ENCODE measurements at places on chromosomes 4 and X.

DNA sequence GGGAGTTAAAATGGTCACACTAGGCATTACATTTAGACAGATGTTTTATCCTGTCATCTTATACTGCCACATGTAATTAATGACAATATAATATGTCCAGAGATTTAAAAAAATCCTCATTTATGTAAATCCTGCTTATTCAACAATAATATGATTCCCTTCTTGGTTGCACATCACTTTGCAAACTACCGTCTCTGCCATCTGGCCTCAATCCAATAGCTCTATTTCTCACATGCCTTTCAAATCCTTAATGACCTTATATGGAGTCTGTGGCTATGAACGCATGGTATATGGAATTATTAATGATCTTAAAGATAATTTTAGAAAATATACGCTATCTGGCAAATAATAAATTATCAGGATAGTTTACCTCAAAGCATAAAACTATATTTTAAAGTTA lies 144.5 kb downstream of the NPNT start:
- DNase-seq, result no peak

DNA sequence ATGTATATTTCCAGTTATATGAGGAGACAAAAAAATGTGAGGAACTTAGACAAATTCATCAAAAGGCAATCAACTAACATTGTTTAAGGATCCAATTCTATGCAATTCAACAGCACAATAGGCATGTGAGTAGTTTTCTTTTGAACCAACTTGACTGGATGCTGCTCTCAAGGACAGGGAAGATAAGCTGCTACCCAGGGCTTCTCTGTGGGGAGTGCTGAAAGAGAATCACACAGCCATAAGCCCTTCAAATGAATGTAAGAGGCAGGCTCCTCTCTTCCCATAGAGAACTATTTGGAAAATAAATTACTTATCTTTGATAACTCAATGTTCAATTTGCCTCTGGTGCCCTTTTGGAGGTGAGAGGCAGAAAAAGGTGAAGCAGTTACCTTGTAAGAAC lies 1413.6 kb downstream of the PCDH7 start:
- DNase-seq, result no peak

- no peak for DNase-seq
Measured at GRCh38 chr4:91345632-91346031, 958.1 kb upstream of the GRID2 start.

DNA sequence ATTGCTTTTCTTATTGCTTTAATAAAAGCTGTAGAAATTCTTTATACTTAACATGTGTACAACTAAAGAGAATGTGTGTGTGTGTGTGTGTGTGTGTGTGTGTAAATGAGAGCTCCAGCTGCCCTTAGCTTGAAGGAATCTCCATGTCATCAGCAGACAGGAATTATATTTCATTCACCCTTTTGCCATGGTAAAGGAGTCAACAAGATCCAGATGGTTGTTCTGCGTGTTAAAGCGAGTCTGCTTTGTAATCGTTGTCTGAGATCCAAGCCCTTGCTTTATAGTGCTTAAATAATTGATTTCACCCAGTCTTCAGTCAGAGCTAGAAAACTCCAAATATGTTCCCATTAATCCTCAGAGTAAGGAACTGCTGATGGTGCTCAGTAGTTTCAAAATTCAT lies 285.5 kb downstream of the PDGFC start:
- DNase-seq, result peak; percentile 90

DNA sequence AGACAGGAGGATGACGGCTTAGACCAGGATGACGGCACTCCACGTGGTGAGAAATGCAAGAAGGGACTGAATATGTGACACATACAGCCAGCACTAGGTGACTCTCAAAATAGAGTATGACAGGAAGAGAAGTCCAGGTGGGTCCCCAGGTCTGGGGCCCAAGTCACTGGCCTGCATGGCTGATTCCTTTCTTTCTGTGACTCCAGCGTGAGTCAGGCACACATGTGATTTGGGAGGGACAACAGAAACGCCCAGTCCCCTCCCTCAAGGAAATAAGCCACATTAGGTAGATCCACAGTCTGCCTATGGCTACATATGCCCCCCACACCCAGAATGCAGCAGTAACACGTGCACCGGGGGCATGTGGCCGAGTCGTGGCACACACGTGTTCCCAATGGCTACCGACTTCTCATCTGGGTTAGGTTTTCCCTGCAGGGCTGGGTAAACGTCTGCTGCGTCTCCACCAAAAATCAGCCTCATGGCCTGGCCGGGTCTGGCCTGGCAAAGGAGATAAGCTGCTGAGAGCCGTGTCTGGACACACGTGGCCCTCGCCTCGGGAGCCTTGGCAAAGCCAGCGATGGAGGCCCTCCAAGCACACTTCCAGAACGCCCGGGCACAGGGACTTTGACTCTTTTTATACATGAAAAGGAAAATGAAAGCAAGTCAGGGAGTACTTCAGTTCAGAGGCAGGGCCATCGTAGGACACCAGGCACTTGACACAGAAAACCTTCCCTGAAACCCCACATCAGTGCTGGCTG lies 19.3 kb downstream of the SEL1L3 start:
- DNase-seq, result no peak

GRCh38 chr4:88751258-88752075 lies 53.8 kb upstream of the NAP1L5 start:
- no peak for DNase-seq

DNA sequence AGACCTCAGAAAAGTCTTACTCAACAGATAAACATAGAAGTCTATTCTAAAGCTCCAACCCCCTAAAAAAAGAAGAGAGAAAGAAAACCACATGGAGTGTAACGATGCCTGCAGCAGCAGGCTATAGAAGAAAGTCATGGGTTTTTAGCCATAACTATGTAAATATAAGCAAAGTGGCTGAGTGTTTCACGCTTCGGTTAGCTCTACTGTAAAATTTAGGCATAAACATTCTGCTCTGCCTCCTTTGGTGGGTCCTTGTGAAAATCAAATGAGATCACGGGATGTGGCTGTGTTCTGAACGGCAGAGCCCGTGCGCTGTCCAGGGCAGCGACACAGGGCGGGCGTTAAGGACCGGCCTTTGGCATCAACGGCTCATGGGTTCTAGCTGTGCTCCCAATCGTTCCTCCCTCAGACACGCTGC lies 78.4 kb downstream of the IRF2 start:
- DNase-seq, result no peak

GRCh38 chr4:80694171-80694570 lies 336.3 kb upstream of the BMP3 start:
- no peak for DNase-seq

DNA sequence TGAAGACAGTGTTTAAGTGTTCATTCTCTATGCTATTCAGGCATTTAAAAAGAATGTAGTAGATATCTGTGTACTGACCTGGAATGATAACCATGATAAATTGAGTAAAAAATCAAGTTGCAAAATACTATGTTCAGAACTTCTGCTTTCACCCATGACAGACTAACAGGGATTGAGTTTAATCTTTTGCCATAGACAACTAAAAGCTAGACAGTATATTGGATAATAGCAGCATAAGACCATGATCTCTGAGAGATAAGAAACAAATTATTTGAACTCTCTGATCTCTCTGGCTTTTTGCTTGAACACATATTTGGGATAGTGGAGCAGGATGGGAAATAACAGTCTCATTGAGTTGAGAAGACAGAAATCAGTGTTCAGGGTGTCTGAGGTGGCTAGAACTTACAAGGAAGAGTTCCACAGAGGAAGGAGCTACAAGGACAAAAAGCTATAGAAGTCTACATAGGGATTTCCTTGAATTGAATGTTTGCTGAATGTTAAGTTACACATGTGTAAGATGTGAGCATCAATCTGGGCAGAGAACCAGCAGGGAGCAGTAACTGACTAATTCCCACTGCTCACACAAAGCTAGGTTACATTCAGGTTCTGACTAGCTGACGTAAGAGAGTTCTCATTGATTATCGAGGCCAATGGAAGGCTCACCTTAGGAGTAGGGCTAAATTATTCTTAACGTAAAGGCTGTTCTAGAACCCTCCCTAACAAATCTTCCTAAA lies 60.4 kb downstream of the SLC30A9 start:
- no peak for DNase-seq

DNA sequence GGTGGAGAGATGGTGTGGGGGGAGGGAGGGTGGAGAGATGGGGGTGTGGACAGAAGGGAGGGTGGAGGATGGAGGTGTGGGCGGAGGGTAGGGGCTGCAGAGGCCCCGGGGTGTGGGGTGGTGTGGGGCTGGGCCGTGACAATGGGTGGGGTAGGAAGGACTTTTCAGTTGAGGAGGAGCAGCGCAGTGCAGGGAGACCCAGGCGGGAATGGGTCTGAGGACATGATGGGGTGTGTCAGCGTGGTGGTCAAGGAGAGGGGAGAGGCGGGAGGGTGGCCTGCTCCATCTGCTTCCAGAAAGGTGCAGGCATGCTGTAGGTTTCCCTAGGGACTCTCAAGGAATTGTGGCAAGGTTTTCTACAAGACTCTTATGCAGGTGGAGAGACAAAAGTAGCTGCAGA lies 48.9 kb downstream of the RGS12 start:
- no peak for DNase-seq

- DNase-seq, result no peak
Measured at GRCh38 chr4:121183361-121183760, 19.2 kb upstream of the TNIP3 start.

- DNase-seq, result no peak
Measured at GRCh38 chrX:18354369-18355223, at the start of gene SCML2. SCML2 (minus strand) TSS chrX:18354688; CDS start chrX:18334071, 20,617 bp downstream.

- no peak for DNase-seq
Measured at GRCh38 chrX:13940671-13941070, 89.0 kb downstream of the GEMIN8 start.

DNA sequence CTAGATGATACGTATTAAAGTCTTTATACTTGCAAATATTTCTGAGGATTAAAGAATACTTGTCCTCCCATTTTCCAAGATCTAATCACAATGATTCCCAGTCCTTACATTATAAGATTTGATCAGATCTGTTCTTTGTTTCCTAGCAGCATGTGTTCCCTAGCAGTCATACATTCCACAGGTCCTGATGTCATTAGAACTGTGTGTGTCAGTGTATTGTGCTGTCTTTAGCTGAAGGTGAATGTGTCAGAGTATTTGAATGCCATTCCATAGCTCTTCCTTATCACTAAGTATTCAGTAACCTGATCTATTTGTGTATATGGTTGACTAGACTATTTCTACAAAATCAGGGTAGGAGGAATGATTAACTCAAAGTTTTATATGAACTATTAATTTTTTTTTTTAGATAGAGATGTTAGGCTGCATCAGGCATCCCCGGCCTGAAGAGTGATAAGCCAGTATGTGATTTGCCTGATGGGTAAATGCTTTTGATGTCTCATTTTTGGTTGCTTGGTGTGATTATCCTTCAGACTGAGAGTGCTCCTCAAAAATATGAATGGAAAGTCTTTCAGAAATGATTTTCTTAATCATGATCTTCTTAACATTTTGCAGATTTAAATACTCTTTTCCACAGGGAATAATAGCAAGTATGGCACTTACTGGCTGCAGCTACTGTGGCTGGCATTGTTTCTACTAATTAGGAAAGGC lies 4.4 kb downstream of the ADGRL3 start:
- DNase-seq, result no peak

DNA sequence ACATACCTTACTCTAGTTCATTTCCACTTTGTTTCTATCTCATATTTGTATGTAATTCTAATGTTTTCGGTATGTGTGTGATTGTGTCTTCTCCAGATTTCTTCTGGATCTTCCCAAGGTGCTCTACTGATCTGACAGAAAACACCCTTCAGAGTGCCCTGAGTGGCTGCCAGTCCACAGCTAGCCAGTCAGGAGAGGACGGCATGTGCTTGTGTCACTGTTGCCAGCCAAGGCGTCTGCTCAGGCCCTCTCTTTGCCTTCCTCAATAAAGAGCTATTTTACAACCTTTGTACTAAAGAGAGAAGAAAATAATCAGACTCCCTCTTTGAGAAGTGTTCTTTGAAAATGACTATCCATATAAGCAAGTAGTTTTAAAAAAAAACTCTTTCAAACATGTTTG lies 29.0 kb downstream of the CD99L2 start:
- no peak for DNase-seq

GRCh38 chr4:12791536-12791935 lies 692.6 kb downstream of the RAB28 start:
- no peak for DNase-seq

GRCh38 chrX:81195712-81196111 lies 6.0 kb downstream of the HMGN5 start:
- peak; percentile 17 for DNase-seq

GRCh38 chr4:140637836-140638235 lies 69.1 kb upstream of the UCP1 start:
- DNase-seq, result no peak

DNA sequence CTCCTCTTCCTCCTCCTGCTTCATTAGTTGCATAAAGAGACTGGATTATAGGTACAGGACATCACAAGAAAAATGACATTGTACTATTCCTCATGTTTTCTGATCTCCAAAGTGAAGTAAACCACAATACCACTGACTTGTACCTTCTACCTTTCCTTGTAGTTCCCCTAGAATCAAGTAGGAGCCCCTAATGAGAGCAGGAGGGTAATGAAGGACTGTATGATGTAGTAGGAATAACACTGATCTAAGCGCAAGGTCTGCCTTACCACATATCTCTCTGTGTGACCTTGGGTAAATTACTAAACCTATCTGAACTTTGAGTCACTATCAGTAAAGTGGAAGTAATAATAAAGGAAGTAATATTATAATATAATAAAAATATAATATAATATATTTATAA lies 3.6 kb downstream of the VSIG4 start:
- no peak for DNase-seq

- no peak for DNase-seq
Measured at GRCh38 chrX:139211568-139212182, 318.9 kb upstream of the F9 start.

- no peak for DNase-seq
Measured at GRCh38 chrX:31969714-31970113, 897.9 kb upstream of the FTHL17 start.

- no peak for DNase-seq
Measured at GRCh38 chrX:18643243-18643642, 28.7 kb downstream of the RS1 start.

- DNase-seq, result no peak
Measured at GRCh38 chrX:77447653-77448569, 722 bp downstream of the FGF16 start.

GRCh38 chr4:43048570-43048969 lies 156.1 kb downstream of the GRXCR1 start:
- DNase-seq, result no peak

DNA sequence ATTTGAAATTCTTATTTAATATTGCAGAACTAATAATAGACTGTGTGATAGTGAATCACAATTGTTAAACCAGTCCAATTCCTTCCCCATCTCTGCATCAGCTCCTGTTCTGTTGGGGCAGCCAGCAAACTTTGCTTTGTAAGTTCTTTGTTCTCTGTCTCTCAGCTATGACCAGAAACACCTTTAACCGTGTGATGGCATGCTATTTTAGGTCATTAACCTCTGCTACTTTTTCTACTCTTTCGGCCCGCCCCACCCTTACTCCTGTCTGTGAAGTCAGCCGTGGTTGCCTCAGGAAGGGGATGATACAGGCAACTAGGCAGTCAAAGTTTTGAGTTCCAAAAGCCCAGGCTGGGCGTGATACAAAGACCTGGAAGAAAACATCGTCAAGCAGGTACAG lies 51.3 kb upstream of the EGFL6 start:
- DNase-seq, result no peak

DNA sequence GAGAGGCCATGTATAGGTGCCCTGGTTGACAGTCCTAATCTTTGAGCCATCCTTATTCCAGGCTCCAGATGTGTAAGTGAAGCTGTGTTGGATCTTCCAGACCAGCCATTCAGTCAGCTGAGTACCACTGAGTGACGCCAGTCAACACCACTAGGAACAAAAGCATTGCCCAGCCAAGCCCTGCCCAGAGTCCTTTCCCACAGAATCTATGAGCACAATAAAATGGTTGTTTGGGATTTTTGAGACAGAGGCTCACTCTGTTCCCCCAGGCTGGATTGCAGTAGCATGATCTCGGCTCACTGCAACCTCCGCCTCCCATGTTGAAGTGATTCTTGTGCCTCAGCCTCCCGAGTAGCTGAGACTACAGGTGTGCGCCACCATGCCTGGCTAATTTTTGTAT lies 262.5 kb downstream of the BCOR start:
- no peak for DNase-seq

All from HFF-Myc (cell line).